ENCODE measurements at places on chromosomes 7 and 10.

- no peak for DNase-seq
Measured at GRCh38 chr10:122725768-122726167, 26.1 kb upstream of the C10orf120 start.

DNA sequence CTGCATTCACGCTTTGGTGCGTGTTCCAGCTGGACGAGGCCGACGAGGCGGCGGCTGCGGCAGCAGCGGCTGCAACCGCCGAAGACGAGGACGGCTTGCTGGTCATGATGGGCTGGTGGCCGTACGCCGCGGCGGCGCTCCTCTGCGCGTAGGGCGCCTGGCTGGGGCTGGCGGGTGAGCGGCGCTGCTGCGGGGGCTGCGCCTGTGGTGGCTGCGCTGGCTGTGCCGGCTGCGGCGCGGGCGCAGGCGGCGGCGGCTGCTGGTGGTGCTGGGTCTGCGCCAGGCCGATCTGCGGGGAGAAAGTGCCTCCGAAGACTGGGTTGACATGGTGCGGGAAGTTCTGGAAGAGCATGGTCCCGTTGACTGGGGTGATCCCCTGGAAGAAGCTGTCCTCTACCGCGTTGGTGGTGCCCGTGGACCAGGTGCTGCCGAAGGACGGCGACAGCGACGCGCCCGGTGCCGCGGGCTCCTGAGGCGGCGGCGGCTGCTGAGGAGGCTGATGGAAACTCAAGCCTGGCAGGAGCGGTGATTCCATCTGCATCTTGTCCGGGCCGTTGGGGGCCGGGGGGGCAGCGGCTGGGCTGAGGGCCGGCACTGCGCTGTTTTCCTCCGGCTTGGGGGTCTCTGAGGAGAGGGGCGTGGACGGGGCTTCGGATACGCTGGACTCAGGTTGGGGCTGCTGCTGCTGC is 51.1 kb downstream of the CPEB3 start:
- no peak for DNase-seq

DNA sequence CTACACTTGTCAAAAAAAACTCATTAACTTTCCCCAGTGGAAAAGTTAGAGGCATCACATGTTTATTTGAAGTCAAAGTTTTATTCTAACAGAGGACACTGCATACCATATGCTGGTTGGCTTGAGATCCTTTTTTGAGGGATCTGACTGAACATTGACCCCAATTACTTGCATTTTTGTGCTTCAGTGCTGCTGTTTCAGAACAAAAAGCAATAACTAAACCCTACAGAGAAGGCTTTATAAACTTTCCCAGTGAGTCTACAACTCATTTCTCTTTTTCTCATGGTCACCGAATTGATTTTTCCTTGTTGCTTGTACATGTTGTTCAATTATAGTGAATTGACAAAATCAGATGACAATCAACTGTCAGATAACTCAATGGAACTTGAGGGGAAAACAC is 69.3 kb upstream of the PHYHIPL start:
- no peak for DNase-seq

DNA sequence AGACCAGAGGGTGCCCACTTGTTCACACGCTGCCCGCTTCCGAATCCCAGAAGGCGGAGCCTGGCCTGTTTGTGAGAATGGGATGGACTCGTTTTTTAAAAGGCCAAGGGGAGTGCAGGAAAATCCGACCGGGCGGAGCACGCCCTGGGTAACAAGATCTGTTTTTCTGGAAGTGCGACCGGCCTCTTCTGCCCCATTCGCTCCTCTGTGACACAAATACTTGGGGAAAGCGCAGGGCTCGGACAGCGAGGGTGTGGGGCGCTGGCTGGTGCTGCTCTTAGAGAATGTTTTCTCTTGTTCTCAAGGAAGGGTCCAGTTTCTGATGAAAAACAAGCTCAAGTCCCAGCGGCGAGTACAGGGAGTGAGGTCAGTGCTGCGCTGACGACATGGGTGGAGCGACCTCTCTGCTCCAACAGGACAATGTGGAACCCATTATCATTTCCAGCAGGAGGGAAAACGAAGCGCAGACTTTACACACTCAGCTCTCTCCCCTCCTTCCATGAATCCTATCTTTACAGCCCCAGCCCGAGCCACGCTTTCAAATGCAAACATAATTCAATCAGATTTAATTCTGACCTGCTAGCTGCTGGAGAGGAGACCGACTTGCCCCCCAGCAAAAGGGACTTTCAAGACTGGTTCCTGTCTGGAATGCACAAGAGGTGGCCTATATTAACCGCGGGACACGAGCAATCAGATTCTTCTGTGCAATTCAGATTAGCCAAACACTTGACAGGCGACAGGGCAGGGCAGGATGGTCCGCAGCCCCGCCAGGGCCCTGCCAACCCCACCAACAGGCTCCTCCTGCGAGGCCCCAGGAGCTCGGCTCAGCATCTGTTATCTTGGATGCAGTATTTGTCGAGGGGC is 1.1 kb downstream of the RADIL start:
- DNase-seq: no peak

GRCh38 chr10:126425489-126426065 is 37.3 kb upstream of the ADAM12 start:
- DNase-seq: no peak

DNA sequence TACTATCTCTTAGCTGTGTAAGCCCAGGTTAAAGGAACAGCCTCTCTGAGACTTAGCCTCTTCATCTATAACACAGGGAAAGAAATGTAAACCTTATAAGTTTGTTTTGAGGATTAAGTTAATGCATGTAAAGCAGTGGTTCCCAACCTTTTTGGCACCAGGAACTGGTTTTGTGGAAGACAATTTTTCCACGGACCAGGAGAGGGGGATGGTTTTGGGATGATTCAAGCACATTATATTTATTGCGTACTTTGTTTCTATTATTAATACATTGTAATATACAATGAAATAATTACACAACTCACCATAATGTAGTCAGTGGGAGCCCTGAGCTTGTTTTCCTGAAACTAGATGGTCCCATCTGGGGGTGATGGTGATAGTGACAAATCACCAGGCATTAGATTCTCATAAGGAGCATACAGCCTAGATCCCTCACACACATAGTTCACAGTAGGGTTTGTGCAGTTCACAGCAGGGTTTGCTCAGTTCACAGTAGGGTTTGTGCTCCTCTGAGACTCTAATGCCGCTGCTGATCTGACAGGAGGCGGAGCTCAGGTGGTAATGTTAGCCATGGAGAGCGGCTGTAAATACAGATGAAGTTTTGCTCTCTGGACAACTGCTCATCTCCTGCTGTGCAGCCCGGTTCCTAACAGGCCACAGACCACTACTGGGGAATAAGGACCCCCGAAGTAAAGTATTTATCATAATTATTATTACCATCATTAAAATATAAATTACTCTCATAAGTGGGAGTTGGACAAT is 41.3 kb upstream of the ANK3 start:
- no peak for DNase-seq

GRCh38 chr7:117045927-117046710 is 92.8 kb downstream of the ST7 start:
- DNase-seq: no peak

DNA sequence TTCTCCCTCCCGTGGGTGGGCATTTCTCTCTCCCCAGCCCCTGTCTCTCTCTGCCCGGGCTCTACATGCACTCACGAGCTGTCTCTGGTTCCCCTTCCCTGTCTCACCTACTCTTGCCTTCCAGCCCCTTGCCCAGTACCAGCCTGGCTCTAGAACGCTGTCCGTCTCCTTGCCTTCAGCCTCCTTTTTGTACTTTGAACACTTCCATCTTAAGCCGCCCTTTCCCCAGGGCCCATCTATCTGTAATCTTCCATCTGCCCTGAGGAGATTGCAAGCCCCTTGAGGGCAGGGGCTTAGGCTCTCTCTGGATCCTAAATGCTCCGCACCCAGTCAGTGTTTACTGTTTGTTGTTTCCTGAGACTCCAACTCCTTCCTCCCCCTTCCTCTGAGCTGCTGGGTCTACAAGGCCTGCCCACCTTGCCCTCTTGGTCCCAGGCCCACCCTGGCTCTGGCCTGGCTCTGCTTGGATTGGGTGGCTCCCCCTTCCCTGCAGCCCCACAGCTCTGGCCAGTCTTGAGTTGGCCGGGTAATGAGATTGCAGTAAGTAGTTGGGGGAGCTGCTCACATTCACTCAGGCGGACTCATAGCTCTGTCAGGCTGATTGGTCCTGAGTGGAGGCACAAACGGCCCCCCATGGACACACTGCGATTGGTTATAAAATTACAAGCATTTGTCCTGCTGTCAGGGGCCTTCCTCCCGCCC is 28.3 kb downstream of the POLL start:
- DNase-seq: no peak

DNA sequence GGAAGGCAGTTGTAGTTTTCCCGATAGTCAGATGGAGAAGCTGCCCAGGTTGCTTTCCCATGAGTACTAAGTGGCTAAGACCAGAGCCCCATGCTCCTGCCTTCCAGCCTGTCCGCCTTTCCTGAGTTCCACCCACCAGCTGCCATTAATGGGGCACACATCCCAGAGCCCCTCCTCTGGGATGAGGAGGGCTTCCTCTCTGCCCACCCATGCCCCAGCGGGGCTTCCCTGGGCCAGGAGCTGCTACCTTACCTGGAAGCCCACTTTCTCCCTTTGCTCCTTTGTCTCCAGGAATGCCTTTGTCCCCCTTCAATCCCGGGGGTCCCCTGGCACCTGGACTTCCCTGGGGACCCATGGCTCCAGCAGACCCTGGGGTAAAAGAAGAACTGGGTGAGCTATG is 7.8 kb downstream of the SFTPD start:
- DNase-seq: no peak

GRCh38 chr7:33156441-33156840 is 27.1 kb downstream of the BBS9 start:
- DNase-seq: no peak

- no peak for DNase-seq
Measured at GRCh38 chr10:119669975-119670640, 18.9 kb downstream of the BAG3 start.

- no peak for DNase-seq
Measured at GRCh38 chr7:132140341-132140740, 435.9 kb downstream of the PLXNA4 start.

DNA sequence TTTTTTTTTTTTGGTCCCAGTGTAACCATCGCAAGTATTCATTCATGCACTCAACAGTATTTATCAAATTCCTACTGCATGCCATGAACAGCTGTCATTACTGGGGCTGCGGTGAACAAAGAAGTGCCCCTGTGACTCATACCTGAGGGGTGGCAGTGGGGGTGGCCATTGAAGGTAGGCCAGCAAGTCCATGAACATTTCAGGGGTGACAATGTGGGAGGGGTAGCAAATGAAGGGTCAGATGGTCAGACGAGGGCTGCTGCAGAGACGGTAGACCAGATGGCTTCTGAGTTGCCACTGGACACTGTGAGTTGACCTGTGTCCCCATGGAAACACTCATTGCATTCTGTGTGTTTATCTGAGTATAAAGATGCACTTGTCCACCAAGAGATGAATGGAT is 92.5 kb upstream of the PITRM1 start:
- no peak for DNase-seq

DNA sequence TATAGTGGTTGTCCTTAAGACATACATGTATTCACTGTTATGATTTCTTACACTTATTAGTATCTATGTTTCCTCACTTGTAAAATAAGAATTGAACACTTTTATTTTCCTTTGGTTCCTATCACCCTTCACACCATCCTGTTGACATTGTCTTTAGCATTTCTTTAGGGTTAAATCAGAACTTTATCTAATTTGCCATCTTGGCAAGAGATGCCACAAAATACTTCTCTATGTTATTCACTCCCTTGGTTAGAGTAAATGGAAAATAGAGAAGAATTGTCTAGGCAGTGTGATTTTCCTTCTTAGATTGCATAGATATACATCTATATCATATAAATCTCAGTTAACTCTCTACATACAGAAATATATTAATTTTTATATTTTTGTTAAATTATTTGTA is 204.7 kb downstream of the SEMA3D start:
- no peak for DNase-seq

DNA sequence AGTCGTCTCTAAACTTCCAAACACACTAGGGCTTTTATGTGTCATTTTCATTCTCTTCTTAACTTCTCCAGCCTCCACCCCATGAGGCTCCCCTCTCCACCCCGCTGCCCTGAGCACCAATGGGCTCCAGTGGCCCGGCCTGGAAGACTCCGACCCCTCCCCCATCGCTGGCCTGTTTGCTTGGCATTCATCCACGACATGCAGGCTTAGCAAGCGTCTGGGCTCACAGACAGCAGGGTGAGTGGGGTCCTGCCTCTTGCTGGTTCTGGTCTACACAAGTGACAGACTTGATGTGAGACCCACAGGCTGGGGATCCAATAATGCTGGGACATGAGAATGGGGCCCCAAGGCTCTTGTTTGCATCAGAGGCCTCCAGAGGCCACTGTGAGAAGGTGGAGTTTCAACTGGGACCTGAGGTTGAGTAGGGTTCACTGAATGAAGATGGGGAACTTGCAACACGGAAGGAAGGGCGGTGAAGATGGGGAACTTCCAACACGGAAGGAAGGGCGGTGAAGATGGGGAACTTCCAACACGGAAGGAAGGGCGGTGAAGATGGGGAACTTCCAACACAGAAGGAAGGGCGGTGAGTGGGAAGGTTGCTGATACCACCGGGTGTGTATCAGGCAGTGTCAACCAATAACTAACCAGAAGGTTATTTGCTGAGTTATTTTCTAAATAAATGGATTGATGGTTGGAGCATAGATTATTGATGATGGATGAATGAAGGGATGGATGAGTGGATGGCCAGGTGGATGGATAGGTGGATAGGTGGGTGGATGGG is 14.0 kb downstream of the KNDC1 start:
- no peak for DNase-seq

DNA sequence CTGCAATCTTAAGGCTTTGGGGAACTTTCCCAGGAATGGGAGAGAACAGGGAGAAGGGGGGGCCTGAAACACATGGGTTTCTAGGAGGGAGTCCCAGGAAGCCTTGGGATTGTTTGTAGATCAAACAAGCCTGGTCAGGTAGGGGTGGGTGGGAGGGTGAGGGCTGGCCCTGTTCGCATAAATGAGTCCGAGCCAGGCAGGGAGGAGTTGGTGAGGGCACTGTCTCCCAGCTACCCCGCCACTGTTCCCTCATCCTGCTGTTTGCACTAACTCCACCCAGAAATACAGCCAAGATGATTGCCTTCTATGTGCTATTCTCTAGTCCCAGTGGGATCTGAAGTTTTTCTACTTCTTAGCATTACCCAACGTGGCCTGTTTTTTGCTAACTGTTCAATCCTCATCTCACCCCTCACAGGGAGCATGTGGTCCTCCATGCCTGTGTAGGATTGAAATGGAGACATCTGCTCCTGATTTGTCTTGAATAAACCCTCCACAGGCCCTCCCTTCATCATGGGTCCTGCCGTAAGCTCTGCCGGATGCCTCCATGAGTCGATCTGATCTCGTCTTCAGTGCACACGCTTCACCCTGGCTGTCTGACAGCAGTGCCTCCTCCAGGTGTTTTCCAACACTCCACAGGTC is 257.0 kb downstream of the COBL start:
- DNase-seq: no peak

DNA sequence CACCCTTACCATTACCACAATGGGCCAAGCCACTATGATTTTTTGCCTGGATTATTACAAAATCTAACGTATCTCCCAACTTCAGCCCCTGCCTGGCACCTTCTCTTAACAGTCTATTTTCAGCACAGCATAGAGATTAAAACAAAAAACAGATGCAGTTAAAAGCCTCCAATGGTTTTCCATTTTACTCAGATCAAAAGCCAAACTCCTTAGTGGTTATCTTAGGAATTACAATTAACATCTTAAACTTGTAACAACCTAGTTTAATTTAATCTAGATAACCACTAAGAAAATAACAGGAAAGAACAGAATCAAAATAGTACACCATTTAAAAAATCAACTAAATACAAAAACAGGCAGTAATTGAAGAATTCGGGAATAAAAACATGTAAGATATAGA is 43.5 kb downstream of the DNAJC1 start:
- DNase-seq: no peak

Data from HS-27A (cell line).